ENCODE measurements at places on chromosomes 2 and 18.
A peak's percentile ranks its signal among the peaks of the same experiment; 100 is the strongest.

DNA sequence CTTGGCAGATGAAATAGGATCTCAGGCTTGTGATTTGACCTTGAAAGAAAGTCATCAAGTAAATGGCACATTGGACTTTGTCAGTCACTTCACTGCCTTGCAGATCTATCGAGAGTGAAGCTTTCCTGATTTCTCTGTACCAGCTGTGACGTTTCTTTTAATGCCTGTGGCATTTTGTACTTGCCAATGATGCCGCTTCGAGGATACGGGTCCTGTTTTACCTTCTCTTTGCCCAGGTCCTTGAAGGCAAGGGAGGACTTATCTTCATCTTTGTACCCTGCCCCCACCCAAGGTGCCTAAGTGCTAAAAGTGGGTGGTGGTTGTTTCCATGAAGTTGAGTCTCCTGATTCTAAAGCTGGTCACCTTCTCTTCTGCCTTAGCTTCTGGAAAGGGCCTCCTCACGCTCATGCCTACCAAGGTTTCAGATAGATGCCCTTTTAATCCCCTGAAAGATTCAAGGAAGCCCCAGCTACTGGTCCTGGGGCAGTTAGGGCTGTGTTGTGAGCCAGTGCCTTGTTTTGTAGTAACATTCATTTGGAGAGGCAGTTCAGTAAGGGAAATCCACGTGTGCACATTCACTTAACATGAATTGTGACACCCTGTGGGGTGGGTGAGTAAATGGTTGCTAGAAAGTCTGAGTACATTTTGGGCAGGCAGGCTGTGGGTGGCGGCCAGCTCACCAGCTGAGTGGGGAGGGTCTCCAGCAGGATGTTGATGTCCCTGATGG is 6.1 kb downstream of the LBH start:
- no peak overlapping the region for H3K27ac ChIP-seq

DNA sequence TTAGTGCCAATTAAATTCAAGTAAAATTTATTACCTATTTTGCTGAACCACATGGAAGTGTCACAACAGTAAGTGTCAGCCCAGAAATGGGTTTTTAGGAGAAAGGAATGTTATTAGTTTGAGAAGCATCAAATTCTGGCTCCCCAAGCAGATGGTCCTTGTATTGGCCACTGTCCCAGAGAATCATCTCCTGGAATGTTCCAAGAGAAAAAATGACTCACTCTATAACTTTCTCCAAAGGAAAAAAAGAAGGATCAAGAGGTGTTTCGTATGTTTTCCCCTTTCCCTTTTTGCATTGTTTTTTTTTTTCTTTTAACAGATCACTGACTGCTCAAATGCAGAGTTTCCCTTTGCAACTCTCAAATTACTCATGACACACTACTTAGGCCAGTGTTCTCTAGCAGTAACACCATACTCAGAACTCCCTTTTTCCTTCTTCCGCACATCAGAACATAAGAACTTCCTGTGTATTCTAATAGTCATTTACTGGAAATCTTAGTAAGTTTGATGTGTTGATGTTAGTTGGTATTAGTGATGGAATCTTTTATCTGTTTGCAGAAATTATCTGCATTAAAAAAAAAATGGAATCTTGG is 390.3 kb downstream of the GPD2 start:
- DNase-seq, result peak; percentile 23
- peaks cover 10% of the 10 kb centered on the region for H3K4me1 ChIP-seq
- peaks cover 3% of the 10 kb centered on the region for H3K27me3 ChIP-seq
- H3K4me3 ChIP-seq, result no peak overlapping the region

DNA sequence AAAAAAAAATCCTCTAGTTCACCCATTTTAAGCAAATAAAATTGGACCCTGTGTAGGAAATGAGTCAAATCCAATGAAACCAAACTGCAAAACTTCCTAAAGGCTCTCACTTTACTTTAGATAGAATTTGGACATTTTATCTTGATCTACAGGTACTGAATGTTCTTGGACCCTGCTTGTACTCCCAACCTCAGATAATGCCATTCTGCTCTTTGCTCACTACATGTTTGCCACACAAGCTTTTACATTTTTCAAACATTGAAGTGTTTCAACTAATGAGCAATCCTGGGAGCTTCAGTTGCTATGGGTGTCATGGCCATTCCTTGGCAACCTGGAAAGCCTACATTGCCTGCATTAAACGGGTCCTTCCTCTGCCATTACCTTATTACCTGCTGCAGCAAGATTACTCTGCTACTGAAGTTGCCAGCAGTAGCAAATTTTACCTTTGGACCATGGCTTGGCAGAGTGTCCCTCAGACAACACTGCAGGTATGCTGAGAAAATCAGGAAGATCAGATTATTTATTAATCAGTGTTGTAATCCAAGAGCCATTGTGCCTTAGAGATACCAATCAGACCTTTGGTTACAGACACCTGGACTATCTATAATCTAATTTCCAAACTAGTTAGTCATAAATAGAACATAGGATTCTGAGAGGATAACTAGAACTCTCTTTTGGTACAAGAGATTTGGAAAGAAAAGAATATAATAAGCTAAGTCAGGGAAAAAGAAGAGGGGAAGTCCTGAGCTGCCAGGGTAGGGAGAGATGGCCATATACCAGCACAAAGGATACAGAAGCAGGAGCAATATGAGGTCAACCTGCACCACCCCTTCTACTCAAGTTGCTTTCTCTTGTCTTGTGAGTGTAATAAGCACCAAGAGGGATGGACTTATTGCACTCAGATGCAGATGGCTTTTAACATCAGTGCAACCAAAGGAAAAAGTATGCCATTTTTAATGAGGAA is 293.3 kb upstream of the TFPI start:
- peaks cover 6% of the 10 kb centered on the region for H3K4me1 ChIP-seq
- no peak overlapping the region for H3K4me3 ChIP-seq
- no peak overlapping the region for H3K27ac ChIP-seq
- H3K36me3 ChIP-seq, result no peaks in the 10 kb centered on the region
- DNase-seq, result no peak

GRCh38 chr2:123245156-123245555 is 779.9 kb upstream of the CNTNAP5 start:
- DNase-seq, result no peak
- no peaks in the 10 kb centered on the region for H3K36me3 ChIP-seq
- H3K4me1 ChIP-seq, result no peaks in the 10 kb centered on the region

DNA sequence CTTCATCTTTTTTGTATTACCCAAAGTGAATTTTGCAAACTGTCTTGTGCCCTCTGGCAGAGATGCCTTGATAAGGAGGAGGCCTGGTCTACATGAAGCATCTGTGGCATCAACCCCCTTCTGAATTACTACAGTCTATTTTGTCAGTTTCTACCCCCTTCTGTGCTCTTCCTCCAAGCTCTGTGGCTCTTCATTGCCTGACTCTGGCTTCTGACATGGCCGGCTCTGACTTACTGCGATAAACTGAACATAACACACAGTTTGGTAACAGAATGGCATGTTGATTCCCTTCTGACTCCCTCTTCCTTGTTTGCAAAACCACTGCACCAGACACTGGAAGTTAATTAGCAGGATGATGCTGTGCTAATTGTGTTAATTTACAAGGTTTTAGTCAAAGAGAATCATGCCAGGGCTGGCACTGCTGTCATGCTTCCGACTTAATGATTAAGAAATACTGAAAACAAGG is 122.5 kb downstream of the FIGN start:
- DNase-seq, result no peak
- peak overlapping the region; percentile 49 for H3K27ac ChIP-seq
- H3K4me1 ChIP-seq, result peaks cover 15% of the 10 kb centered on the region
- H3K36me3 ChIP-seq, result no peaks in the 10 kb centered on the region
- peak overlapping the region; percentile 22 for H3K4me3 ChIP-seq
- H3K27me3 ChIP-seq, result no peaks in the 10 kb centered on the region

GRCh38 chr2:52035391-52035790 is 1003.5 kb upstream of the NRXN1 start:
- H3K27ac ChIP-seq, result no peak overlapping the region
- peaks cover 5% of the 10 kb centered on the region for H3K4me1 ChIP-seq
- no peak for DNase-seq

DNA sequence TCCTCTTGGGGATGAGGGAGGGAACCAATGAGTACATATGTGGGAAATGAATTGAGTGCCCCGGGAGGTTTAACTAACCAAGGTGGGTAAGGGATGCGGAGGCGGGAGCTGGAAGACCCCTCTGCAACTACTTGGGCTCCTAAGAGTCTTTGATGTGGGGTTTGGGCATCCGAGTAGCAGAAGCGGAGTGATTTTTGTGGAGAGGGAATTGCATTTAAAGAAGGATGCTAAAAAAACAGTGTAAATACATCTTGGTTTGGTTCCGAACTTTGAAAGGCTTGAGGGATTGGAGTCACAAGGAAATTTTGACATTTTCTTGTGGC is 215.7 kb downstream of the MCFD2 start:
- H3K4me3 ChIP-seq, result no peak overlapping the region
- H3K4me1 ChIP-seq, result peaks cover 30% of the 10 kb centered on the region
- peak overlapping the region; percentile 95 for H3K27ac ChIP-seq
- no peaks in the 10 kb centered on the region for H3K27me3 ChIP-seq
- H3K36me3 ChIP-seq, result peaks cover 36% of the 10 kb centered on the region
- DNase-seq, result no peak

- no peak overlapping the region for H3K27ac ChIP-seq
- H3K36me3 ChIP-seq, result no peaks in the 10 kb centered on the region
- H3K4me3 ChIP-seq, result no peak overlapping the region
- no peak for DNase-seq
Observed at GRCh38 chr2:2926009-2926857, 451.4 kb downstream of the EIPR1 start.

- H3K4me3 ChIP-seq, result no peak overlapping the region
- H3K36me3 ChIP-seq, result peaks cover 6% of the 10 kb centered on the region
- H3K27ac ChIP-seq, result no peak overlapping the region
- H3K27me3 ChIP-seq, result peaks cover 14% of the 10 kb centered on the region
Observed at GRCh38 chr2:109299536-109299935, 170.5 kb downstream of the SH3RF3 start.

- no peak overlapping the region for H3K4me3 ChIP-seq
- no peak overlapping the region for H3K27ac ChIP-seq
- H3K4me1 ChIP-seq, result peaks cover 2% of the 10 kb centered on the region
- no peaks in the 10 kb centered on the region for H3K27me3 ChIP-seq
Observed at GRCh38 chr2:132645722-132646539, 24.1 kb downstream of the LYPD1 start.

DNA sequence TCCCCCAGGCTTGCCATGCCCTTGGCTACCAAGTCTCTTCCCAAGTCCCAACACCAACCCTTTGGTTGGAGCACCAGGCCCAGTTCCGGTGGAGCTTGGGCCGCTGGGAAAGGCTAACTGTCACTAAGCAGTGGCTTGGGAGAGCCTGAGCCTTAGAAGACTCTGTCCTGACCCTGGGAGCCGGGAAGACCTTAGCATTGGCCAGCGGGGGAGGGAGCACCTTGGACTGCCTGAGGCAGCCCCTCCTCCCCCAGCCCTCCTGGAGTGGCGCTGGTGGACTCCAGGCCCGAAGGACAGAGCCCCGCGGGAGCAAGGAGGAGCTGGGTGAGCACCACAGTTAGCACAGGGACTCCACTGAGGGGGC is 62.5 kb upstream of the POMC start:
- no peak overlapping the region for H3K27ac ChIP-seq
- peaks cover 8% of the 10 kb centered on the region for H3K27me3 ChIP-seq
- no peak overlapping the region for H3K4me3 ChIP-seq
- H3K4me1 ChIP-seq, result peaks cover 11% of the 10 kb centered on the region
- no peaks in the 10 kb centered on the region for H3K36me3 ChIP-seq
- DNase-seq, result no peak

- no peak overlapping the region for H3K4me3 ChIP-seq
- H3K27me3 ChIP-seq, result peaks cover 12% of the 10 kb centered on the region
- no peak for DNase-seq
- H3K4me1 ChIP-seq, result peaks cover 15% of the 10 kb centered on the region
Observed at GRCh38 chr18:63477200-63477599, 442 bp downstream of the SERPINB5 start.

DNA sequence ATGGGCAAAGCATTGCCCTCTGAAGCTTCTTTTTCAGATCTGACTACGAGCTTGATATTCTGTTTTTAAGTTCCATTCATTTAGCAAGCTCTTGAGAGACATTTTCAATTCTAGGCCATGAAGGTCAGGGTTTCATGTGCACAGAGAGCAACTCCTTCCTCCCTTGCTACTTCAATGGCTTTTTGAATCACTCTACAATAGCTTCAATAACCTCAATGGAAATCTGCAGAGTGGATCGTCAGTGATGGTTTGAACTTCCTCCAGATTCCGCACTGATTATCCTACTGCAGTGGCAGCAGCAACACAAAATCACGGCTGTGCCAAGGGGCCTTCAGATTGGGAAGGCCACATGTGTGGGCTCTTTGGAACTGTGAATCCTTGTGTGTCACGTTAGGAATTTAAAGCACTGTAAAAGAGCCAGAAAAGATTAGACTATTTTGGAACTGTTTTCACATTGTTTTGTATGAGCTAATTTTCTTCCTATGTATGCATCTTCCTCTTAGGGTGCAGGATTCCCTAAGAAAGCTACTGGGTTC is 88.4 kb upstream of the MGAT4A start:
- H3K4me1 ChIP-seq, result no peaks in the 10 kb centered on the region
- no peak for DNase-seq
- H3K4me3 ChIP-seq, result no peak overlapping the region

DNA sequence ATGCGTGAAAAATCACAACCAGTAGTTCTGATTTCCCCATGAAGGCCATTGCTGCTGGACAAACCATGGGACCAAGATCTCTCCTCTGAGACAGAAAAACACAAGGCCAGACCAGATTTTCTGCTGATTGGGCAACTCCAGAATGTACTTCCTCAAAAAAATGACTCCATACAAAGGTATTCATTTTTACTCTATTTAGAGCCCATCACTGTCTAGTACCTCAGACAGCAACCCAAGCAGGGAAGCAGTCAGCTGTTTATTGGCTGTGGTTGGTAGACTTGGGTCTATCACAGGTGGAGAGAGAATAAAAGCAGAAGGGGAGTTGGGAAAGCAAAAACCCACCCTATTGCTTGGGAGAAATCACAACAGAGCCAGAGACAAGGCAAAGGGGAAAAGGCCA is 219.9 kb downstream of the PIK3C3 start:
- no peaks in the 10 kb centered on the region for H3K4me1 ChIP-seq
- H3K27me3 ChIP-seq, result peaks cover 5% of the 10 kb centered on the region
- no peak overlapping the region for H3K4me3 ChIP-seq
- peak; percentile 8 for DNase-seq
- no peak overlapping the region for H3K27ac ChIP-seq
- H3K36me3 ChIP-seq, result no peaks in the 10 kb centered on the region

- H3K4me1 ChIP-seq, result peaks cover 7% of the 10 kb centered on the region
- H3K27ac ChIP-seq, result no peak overlapping the region
- H3K27me3 ChIP-seq, result peaks cover 24% of the 10 kb centered on the region
- no peak for DNase-seq
- no peak overlapping the region for H3K4me3 ChIP-seq
- H3K36me3 ChIP-seq, result 0 out of 2 replicates have a peak, but pooled peaks cover 9% of the 10 kb centered on the region
Observed at GRCh38 chr2:54372361-54372760, 83.8 kb upstream of the SPTBN1 start.

DNA sequence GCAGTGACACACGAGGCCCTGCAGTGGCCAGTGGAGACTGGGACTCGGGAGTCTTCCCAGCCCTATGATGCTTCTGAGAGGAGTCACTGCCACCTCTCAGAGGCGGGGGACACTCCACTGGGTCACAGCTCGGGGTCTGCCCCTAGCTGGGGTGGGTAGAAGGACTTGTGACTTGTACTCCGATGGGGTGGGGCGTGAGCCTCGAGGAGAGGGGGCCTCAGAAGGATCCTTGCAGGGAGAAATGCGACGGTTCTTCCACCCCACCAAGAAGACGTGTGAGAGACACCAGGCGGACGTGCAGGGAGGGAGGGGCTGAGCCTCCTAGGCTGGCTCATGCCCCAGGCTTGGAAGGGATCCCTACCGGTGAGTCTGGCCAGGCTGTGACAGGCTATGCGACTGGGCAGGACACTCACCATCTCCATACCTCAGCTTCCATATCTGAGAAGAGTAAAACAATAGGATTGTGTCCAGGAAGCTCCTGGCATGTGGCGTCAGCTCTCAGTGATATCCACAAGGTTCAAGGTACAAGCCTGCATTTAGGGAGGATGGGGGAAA is 11.1 kb upstream of the OTOS start:
- no peaks in the 10 kb centered on the region for H3K36me3 ChIP-seq
- no peak overlapping the region for H3K27ac ChIP-seq
- no peaks in the 10 kb centered on the region for H3K4me1 ChIP-seq
- H3K4me3 ChIP-seq, result no peak overlapping the region
- H3K27me3 ChIP-seq, result peaks cover 28% of the 10 kb centered on the region
- DNase-seq, result no peak
